Psoas muscle (tissue), 8 donors: ENCODE measurements at places on chromosomes 3 and 15. TPM values are rescaled to one million over a fixed set of nuclear protein-coding genes. Genes with fewer than 3 reads are reported as not detected.
A peak's percentile ranks its signal among the peaks of the same experiment; 100 is the strongest.

GRCh38 chr3:59247402-59247841 lies 197.6 kb upstream of the CFAP20DC start:
- no peak for DNase-seq

- peak; percentile 82 for DNase-seq
Measured at GRCh38 chr3:49165771-49166751, at the start of gene CCDC71. Gene CCDC71, minus strand, starts transcription at chr3:49166331. Its CDS starts 2,123 bp downstream, at chr3:49164208.

DNA sequence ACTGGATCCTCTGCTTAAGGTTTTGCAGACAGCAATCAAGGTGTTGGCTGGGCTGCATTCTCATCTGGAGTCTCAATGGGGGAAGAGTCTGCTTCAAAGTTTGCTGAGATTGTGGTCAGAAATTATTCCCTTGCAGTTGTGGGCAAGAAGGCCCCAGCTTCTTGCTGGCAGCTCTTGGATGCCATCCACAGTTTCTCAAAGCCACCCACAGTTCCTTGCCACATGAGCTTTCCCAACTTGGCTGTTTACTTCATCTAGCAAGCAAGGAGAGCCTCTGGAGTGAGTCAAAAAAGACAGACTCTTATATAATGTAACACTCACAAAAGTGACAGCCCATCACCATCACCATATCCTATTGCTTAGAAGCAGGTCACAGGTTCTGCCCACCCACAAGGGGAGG lies 62.1 kb upstream of the ABHD2 start:
- DNase-seq = no peak

The LDHAL6B gene
- not detected for total RNA-seq

- no peak for DNase-seq
Measured at GRCh38 chr3:34511891-34512290, 713.5 kb downstream of the PDCD6IP start.
